ENCODE measurements at places on chromosomes 4 and X.

DNA sequence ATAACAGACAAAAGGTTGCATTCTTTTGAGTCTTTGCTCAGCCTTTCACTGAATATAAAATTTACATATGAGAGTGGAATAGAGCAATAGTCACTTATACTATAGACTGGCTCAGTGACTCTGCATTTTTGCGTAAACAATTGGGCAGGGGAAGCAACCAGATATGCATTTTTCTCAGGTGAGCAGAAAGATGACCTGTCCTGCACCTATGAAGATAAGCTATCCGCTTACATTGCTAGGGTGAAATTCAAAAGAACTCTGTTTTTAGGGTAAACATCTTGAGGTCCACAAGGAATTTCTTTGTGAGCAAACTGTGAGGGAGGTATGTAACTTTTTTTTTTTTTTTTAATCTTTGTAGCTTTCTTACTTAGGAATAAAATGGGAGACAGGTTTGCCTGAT lies 602.4 kb upstream of the PRKX start:
- ATAC-seq, result no peak

DNA sequence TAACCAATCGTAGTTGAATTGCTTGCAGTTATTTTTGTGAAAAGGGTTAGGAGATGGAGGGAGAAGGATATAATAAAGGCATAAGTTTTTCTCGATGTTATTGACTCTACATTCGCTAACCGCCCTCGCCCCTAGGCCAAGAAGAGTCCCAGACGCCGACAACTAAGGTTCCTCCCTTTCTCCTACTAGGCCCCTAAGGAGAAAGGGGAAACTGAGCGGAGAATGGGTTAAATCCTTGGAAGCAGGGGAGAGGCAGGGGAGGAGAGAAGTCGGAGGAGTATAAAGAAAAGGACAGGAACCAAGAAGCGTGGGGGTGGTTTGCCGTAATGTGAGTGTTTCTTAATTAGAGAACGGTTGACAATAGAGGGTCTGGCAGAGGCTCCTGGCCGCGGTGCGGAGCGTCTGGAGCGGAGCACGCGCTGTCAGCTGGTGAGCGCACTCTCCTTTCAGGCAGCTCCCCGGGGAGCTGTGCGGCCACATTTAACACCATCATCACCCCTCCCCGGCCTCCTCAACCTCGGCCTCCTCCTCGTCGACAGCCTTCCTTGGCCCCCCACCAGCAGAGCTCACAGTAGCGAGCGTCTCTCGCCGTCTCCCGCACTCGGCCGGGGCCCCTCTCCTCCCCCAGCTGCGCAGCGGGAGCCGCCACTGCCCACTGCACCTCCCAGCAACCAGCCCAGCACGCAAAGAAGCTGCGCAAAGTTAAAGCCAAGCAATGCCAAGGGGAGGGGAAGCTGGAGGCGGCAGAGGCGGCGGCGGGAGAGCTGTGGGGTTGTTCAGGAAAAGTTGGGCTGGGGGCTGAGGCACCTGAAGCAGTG lies 5.9 kb downstream of the ATOH1 start:
- no peak for ATAC-seq

- ATAC-seq, result no peak
These were observed 1092.6 kb downstream of the TECRL start for GRCh38 chr4:63316633-63317032.

- no peak for ATAC-seq
These were observed 62.6 kb upstream of the ALB start for GRCh38 chr4:73341454-73341853.

- no peak for ATAC-seq
These were observed 43.7 kb downstream of the TSPAN5 start for GRCh38 chr4:98614662-98615061.

- no peak for ATAC-seq
These were observed 180.9 kb upstream of the LCORL start for GRCh38 chr4:18202486-18202885.

- no peak for ATAC-seq
These were observed 40.9 kb downstream of the SEL1L3 start for GRCh38 chr4:25821899-25822298.

DNA sequence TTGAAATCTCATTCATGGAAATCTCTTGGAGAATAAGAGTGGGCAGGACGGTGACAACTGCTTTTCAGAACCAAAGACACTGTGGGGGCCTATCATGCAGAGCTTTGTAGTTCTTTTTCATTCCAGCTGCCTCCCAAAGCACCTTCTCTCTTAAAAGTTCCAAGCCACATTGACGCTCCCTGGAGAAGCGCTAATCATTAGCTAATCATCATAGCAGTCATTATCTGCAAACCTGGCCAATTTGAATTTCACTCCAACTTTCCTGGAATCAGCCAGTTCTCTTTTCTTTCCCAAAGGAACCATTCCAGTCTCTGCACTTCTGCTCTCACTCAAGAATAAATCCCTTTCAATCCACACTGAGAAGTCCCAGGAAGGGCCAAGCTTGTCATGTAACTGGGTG lies 1144.1 kb upstream of the IGFBP7 start:
- ATAC-seq, result no peak

GRCh38 chrX:65866773-65867172 lies 173.1 kb downstream of the VSIG4 start:
- no peak for ATAC-seq

Measured in motor neuron (in vitro differentiated cells).